ENCODE measurements at places on chromosomes 6 and 20.

- DNase-seq = no peak
Observed at GRCh38 chr20:49318091-49318429, 40.2 kb upstream of the ZNFX1 start.

GRCh38 chr6:154806804-154807203 lies 73.6 kb downstream of the SCAF8 start:
- no peak for DNase-seq

DNA sequence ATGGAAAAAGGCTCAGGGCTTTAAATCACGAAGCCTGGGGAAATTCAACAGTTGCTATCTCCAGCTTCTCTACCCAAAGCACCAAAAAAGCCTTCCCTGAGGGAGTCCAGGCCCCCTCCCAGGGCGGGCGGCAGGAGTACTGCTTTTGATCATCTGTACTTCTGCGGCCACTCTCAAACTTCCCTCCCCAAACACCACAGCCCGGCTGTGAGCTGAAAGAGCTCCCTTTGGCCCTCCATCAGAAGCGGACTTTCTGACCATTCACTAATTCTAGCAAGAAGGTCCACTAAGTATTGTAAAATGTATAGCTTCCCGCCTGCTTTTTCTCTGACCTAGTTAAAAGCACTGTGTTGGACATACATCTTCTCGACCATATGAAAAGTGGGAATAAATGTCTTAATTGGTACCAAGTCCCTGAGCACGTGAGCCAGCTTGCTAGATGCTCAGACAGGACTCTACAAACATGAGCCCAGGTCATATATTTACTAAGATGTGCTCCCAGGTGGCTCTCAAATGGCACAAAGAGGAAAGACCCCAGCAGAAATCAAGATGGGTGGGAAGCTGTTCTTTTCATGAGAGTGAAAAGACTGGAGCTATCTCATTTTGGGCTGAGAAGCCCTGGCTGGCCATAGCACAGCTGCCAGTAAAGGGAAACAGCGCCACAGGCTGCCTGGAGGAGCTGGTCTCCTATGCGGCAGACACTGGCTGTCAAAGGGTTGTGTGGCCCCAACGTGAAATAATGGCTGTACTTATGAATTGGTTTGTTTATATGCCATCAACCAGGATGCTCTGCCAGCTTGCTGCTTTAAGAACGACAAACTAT lies 58.6 kb downstream of the GFOD1 start:
- no peak for DNase-seq

GRCh38 chr6:1044040-1044836 lies 267.7 kb upstream of the FOXQ1 start:
- DNase-seq = no peak

DNA sequence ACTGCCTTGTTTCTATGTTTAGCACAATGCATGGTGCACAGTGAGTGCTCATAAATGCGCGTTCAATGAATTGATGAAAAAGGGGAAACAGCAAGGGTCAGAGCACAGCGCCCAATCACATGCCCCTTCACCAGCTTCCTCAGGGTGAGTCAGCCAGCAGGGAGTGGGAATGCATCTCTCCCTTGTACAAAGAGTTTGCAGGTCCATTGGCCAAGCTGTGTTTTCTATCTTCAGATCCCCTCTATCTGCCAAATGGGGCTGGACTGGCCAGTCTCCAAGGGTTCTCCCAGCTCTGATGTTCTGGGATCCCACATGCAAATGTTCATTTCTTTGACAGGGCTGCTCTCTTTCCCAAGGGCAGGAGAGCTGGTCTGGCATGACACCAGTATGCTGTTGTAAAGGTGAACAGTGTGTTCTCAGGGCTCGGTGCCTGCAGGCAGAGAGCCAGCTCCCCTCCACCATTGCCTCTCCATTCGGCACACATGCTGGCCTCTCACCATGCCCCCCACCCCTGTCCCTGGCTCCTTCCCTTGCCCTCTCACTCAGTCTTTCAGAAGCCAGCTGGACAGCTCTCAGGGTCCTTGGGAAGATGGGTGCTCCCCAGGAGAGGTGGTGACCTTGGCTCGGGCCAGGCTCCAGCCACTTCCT lies 25.0 kb downstream of the ANGPT4 start:
- DNase-seq = no peak

DNA sequence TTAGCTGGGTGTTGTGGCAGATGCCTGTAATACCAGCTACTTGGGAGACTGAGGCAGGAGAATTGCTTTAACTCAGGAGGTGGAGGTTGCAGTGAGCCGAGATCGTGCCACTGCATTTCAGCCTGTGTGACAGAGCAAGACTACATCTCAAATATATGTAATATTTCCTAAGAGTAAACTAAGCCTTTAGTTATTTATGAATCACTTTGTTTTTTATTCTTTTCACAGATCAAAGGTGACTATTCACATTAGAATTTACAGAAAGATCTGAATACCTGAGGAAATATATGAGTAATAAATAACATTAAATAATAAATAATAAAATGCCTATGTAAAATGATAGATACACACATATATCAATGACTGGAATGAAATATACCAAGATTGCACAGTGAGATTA lies 630.8 kb upstream of the IMPG1 start:
- no peak for DNase-seq

- no peak for DNase-seq
Observed at GRCh38 chr20:38278131-38278530, 17.6 kb upstream of the KIAA1755 start.

DNA sequence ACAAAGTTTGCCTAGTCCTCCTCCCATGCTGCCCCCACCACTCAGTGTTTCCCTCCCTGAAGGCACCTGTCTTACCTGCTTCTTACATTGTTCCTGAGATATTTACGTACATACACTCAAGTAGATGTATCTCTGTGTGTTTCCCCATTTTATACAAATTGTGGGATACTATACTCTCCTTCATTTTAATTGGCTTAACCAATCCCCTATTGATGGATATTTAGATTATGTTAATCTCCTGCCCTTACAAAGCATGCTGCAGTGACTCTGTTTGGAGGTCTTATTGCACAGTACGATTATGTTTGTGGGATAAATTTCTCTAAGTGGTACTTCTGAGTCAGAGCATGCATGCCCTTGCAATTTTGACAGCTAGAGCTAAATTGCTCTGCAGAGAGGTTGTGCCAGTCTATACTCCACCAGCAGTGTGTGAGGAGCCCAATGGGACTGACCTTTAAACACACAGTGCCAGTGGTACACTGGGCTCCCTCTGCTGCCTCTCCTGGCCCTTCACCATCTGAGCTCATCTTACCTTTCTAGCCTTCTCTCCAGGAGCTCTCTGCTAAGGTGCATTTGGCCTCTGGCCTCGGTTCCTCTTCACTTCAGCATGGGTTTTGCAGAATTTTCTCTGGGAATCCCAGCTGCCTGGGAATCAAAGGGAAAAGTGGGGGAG lies 57.4 kb downstream of the LYRM2 start:
- DNase-seq = no peak

GRCh38 chr6:96104910-96105309 lies 89.1 kb downstream of the FUT9 start:
- no peak for DNase-seq

- no peak for DNase-seq
Observed at GRCh38 chr6:25788305-25788922, 33.9 kb downstream of the SLC17A4 start.

DNA sequence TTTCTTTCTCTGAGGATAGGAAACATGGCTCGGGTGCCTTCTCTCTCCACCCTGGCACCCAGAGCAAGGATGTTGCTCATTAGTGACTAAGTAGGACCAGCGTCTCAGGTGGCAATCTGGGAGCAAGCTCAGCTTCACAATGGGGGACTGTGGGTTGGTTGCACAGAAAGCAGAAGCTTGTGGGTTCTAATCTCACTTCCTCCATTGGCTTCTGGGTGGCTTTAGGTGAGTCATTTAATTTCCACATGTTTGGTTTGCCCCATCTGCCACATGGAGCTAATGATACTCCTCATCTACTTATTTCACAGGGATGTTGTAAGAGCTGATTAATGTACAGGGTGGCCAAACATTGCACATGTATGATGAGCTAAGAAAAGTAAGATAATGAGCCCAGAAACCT lies 54.8 kb upstream of the AKIRIN2 start:
- no peak for DNase-seq

DNA sequence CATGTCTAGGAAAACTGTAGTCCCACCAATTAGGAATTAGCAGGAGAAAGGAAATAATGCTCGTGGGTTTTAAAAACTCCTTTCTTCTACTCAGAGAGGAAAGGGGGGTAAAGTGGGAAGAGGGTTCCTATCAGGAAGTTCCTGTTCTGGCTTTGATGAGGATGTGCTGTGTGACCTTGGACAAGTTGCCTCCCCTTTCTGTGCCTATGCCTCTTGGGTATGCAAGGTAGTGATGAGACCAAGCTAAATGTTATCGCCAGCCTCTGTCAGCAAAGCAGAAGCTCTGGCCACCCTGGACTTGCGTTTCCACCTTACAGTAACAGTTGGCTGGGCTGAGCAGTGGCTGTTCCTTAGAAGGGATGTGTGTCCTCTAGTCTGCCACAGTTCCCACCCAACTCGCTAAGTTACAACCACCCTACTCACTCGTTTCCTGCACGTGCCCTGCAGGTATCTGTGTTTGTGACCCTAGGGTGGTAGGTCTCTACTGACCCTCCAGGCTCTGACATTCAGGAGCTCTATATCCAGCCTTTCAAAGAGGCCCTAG lies 110.0 kb downstream of the PREX1 start:
- DNase-seq = no peak
